ENCODE measurements at places on chromosomes 12 and 14. TPM values are rescaled to one million over a fixed set of nuclear protein-coding genes. Genes with fewer than 3 reads are reported as not detected.

SMCO2 gene
- total RNA-seq: 0.76 TPM

TOMM20L gene
- not detected for total RNA-seq

SOX5 gene
- total RNA-seq: 0.48 TPM

DNA sequence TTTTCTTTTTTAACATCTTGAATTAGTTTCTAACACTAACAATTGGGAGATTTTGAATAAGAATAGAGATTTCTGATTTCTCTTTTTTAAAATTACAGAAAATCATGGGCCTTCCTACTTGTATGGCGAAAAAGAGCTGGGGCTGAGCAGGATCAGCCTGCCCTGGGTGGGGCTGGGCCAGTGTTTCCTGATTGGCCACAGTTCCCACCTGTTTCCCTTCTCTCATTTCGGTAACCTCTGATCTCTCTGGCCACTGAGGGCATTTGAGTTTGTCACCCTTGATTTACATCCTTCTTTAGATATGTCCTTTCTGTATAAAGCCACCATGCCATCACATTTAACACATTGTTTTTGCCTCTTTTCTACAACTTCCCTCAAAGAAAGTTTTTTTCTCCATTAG is 254.2 kb downstream of the ZFP36L1 start:
- ATAC-seq: no peak

- ATAC-seq: no peak
These were observed 7.7 kb upstream of the HPD start for GRCh38 chr12:121866331-121866730.

- no peak for ATAC-seq
These were observed 8.1 kb upstream of the ATXN2 start for GRCh38 chr12:111607239-111607638.

Measured in esophagus mucosa (tissue), 1 donor.